ENCODE measurements at places on chromosomes 2 and 18. TPM values are rescaled to one million over a fixed set of nuclear protein-coding genes. Genes with fewer than 3 reads are reported as not detected.

- no peak for DNase-seq
These were observed 153.9 kb downstream of the RNF144A start for GRCh38 chr2:7071154-7071553.

DNA sequence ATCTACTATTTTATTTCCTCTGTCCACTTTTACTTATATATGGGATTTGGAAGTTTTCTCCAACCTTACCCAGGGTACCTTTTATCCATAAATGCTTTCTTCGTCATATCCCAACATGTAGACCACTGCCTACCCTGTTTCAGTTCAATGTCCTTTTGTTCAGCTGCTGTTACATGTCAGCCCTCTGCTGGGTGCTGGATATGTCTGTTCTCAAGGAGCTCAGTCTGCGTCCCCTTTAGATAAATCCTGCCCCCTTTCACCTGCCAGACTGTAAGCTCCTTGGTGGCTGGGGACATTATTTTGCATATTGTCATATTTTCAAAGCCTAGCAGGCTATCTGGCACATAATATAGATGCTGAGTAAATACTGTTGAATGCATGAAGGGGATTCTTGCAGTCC is 53.2 kb downstream of the NEMP2 start:
- DNase-seq: no peak

DNA sequence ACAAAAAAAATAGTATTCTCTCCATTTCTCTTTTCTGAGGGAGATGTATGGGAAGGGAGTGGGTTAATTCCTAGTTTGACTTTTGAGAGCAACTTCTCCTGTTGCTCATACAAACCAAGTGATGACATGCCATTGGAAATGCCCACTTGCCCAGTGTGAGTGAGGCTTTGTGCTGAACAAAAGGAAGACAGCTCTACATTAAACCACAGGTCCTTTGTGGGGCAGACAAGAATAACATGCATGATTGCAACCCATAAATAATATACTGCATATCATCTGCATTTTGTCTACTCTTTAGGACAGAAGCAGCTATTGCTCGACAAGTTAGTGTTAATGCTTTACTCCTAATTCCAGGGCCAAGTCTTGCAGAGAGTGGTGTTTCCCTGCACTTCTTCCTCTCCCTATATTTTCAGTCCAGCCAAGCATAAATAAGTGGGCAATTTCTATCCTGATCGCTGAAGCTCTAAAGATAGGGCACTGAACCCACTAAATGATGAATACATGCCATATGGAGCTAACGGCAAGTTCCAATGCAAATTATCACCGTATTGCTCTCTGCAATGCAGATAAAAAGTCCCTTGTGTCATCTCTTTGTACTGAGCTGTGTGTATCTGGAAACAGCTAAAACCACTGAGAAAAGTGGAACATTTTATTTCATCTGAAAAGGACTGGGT is 19.4 kb upstream of the EHBP1 start:
- no peak for DNase-seq

- DNase-seq: no peak
These were observed 22.9 kb downstream of the MLPH start for GRCh38 chr2:237509905-237510304.

GRCh38 chr2:18548621-18549020 is 11.8 kb downstream of the RDH14 start:
- no peak for DNase-seq

GRCh38 chr2:241286348-241287090 is 29.0 kb downstream of the HDLBP start:
- DNase-seq: peak; percentile 29

GRCh38 chr2:221527776-221528309 is 44.3 kb downstream of the EPHA4 start:
- DNase-seq: no peak

GRCh38 chr18:44638034-44638540 is 42.6 kb upstream of the SETBP1 start:
- no peak for DNase-seq

- no peak for DNase-seq
These were observed 32.6 kb upstream of the ANXA4 start for GRCh38 chr2:69709290-69709689.

GRCh38 chr18:74831571-74832250 is 234.0 kb downstream of the ZNF407 start:
- no peak for DNase-seq

DNA sequence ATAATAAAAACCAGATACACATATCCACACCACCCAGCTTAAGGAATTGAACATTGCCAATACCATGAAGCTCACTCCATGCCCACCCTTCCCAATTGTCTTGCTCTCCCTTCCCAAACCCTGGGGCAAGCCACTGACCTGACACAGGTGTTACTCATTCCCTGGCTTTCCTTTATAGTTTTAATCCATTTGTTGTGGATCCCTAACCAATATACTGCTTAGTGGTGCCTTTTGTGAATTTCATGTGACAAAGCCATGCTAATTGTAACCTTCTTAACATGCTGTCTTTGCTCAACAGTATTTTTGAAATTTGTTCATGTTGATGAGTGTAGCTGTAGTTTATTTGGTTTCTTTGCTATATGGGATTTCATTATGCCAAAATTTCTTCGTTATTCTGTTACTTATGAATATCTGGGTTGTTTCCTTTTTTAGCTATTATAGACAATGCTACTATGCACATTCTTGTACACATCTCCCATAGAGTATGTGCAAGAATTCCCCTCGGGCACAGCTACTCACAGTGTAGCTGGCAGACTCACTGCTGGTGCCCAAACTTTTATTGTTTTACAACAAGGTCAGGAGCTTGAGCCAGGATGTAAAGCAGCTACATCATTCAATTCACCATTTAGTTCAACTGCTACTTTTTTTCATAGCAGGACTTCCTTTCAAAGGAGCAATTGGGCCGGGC is 90.8 kb upstream of the ATL2 start:
- DNase-seq: no peak

DNA sequence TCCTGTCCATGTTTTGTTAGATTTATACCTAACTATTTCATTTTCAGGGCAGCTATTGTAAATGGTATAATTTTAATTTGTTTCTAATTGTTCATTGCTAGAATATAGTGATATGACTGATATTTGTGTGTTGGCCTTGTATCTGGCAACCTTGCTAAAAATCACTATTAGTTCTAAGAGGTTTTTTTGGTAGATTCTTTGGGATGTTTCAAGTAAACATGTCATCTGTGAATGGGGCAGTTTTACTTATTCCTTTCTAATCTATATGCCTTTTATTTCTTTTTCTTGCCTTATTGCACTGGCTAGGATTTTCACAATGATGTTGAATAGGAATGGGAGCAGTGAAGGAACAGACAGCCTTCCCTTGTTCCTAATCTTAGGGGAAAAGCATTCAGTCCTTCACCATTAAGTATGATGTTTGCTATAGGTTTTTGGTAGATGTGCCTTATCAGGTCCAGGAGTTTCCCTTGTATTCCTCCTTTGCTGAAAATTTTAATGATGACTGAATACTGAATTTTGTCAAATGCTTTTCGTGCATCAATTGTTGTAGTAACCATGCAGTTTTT is 41.7 kb downstream of the SNORC start:
- no peak for DNase-seq

- no peak for DNase-seq
These were observed 198.7 kb downstream of the PTGR3 start for GRCh38 chr18:75010278-75010677.

GRCh38 chr2:215841175-215841816 is 172.1 kb downstream of the MREG start:
- no peak for DNase-seq

GRCh38 chr2:210536973-210537650 is 19.3 kb upstream of the CPS1 start:
- DNase-seq: no peak

GRCh38 chr18:5462227-5462626 is 81.6 kb downstream of the EPB41L3 start:
- DNase-seq: no peak

DNA sequence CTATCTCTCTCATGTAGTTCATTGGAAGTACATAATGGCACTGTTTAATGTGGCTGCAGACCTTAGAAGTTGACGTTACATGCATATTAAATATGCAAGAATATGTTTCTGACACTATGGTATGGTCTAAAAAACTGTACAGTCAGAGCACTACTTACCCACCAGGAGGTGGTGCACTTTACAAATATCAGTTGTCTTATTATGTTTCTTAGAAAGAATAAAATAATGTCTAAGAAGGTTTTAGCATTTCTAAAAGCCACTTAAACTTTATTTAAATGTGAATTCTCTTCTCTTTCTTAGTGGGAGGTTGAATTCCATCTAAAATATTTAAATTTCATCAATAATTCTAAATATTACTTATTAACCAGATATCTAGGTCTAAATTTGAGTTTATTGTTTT is 4.3 kb downstream of the TMEFF2 start:
- DNase-seq: no peak

- DNase-seq: peak; percentile 58
These were observed 11.5 kb upstream of the SNED1 start for GRCh38 chr2:240986787-240987411.

GRCh38 chr2:175136334-175137215 is 31.4 kb downstream of the ATF2 start:
- DNase-seq: no peak

- no peak for DNase-seq
These were observed 40.0 kb upstream of the BMP10 start for GRCh38 chr2:68911246-68911645.

GRCh38 chr2:73970141-73970803 is 14.4 kb upstream of the TET3 start:
- no peak for DNase-seq

GRCh38 chr2:55431982-55432627 is 12.4 kb upstream of the CCDC88A start:
- peak; percentile 13 for DNase-seq

- DNase-seq: no peak
These were observed 43.3 kb downstream of the AFTPH start for GRCh38 chr2:64567473-64567872.

GRCh38 chr2:119049968-119050704 is 108.1 kb downstream of the MARCO start:
- DNase-seq: no peak

- no peak for DNase-seq
These were observed 8.1 kb upstream of the WIPF1 start for GRCh38 chr2:174605687-174606086.

DNA sequence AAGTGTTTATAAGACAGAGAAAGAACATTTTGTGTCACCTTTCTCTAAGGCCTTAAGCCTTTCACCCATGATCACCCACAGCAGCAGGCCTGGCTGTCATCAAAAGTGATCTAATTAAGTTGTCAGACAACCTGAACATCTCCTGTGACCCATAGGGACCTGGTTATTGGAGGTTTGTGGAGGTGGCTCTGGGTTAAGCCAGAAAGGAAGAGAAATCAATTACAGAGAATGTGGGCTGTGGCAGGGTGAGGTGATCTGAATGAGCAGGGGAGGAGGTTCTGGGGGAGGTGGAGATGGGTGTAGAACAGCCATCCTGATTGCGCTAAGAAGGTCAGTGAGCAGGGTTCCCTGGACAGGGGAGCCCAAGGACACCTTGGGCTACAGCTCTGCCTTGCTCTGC is 170.8 kb downstream of the FSHR start:
- no peak for DNase-seq

DNA sequence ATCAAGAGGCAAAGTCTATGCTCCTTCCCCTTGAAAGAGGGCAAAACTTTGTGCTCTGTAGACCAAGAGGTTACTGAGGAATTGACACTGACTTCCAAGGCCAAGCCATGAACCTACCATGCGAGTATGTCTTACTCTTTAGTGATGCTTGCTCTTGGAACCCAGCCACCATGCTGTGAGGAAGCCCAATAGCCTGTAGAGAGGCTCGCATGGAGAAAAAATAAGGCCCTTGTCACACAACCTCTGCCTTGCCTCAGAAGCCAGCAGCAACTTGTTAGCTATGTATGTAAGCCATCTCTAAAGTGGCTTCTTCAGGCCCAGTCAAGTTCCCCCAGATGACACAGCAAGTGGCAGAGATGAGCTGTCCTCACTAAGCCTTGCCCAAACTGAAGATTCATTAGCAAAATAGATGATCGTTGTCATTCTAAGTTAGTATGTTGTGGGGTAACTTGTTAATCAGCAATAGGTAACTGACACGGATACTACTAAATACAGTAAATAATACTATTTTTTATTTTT is 66.1 kb upstream of the RGPD5 start:
- DNase-seq: no peak

- DNase-seq: no peak
These were observed 124.1 kb downstream of the LNPK start for GRCh38 chr2:175877845-175878544.

DNA sequence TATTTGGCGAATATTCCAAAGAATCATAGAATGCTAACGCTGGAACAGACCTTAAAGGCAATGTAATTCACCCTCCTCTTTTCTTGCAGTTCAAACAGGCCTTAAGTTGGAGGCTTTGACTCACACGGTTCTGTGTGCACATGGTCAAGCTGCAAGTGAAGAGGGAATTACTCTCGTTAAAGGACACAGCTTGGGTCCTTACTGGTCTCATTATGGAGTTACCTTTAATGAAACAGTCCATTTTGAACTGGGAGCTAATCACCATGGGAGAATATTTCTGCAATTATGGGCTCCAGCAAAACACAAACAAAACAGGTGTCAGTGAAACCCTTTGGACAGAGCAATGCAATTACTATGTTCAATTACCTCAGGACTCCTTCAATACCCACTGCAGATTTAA is 135.5 kb downstream of the GAREM1 start:
- DNase-seq: no peak

GRCh38 chr2:62568983-62569837 is 63.2 kb upstream of the TMEM17 start:
- DNase-seq: peak; percentile 73

The ATP9B gene
- 7.3 TPM for total RNA-seq

The RAPH1 gene
- 5.8 TPM for total RNA-seq

The TUBA3E gene
- total RNA-seq: 1.0 TPM

The TCF7L1 gene
- total RNA-seq: 0.11 TPM

The NT5DC4 gene
- not detected for total RNA-seq

The PPP1R1C gene
- 1.9 TPM for total RNA-seq

The KCNK3 gene
- 0.03 TPM for total RNA-seq

The CCDC178 gene
- not detected for total RNA-seq

The NRP2 gene
- total RNA-seq: 108 TPM

The LIMS4 gene
- total RNA-seq: 0.24 TPM

The LIPG gene
- total RNA-seq: 32.6 TPM

The HAAO gene
- not detected for total RNA-seq

The MARCHF4 gene
- total RNA-seq: 4.1 TPM

The CEP192 gene
- total RNA-seq: 18.6 TPM

The TIGD1 gene
- 8.4 TPM for total RNA-seq

The RGPD3 gene
- total RNA-seq: 0.06 TPM

The ATP6V1B1 gene
- 0.40 TPM for total RNA-seq

All from Daoy (cell line).